Karpas-422 (cell line): ENCODE measurements at places on chromosomes 3 and 15. TPM values are rescaled to one million over a fixed set of nuclear protein-coding genes. Genes with fewer than 3 reads are reported as not detected.
A peak's percentile ranks its signal among the peaks of the same experiment; 100 is the strongest.

GRCh38 chr15:52328680-52329079, 33.1 kb upstream of the MYO5C start:
- DNase-seq, result no peak
- no peak overlapping the region for H3K4me3 ChIP-seq
- H3K27ac ChIP-seq, result no peak overlapping the region
- H3K36me3 ChIP-seq, result no peaks in the 10 kb centered on the region; the same call in 1 of the 2 replicates

DNA sequence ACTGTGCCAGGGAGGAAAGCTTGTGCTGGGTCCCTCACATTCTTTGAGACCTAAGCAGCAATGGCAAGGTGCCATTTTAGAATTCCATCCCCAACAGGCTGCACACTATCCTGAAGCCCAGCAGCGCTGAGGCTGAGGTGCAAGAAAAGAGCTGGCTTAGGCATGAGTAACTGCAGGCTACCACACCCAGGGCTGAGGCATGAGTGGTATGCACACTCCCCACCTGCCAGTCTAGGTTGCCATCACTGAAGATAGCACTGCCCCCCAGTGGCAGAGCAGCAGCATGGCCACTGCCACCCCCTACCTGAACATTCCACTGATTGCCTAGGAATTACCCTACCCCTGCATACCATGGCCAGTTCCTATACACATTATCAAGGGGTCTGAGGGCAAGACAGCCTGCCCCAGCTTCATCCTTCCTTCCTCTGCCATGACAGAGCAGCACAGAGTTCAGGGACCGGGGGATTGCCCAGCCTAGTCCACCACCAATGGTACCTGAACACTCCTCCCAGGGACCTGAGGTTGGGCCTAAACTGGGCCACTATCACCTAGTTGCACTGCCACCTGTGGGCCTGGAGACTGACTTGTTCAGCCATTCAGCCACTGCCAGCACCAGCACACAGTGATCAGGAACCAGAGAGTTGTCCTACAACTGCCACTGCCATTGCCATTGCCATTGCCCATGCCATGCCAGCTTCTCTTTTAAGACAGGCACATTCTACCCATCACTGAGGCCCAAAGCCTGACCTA, 129.8 kb downstream of the SATB1 start:
- no peaks in the 10 kb centered on the region for H3K36me3 ChIP-seq
- H3K27me3 ChIP-seq, result no peaks in the 10 kb centered on the region
- H3K4me3 ChIP-seq, result no peak overlapping the region
- H3K4me1 ChIP-seq, result no peaks in the 10 kb centered on the region

GRCh38 chr3:23002151-23002550, 201.0 kb upstream of the UBE2E2 start:
- no peak overlapping the region for H3K4me3 ChIP-seq
- DNase-seq, result no peak
- H3K27me3 ChIP-seq, result no peaks in the 10 kb centered on the region
- H3K27ac ChIP-seq, result no peak overlapping the region
- H3K4me1 ChIP-seq, result no peaks in the 10 kb centered on the region

- H3K36me3 ChIP-seq, result peaks cover 5% of the 10 kb centered on the region; the same call in 1 of the 2 replicates
- H3K4me3 ChIP-seq, result no peak overlapping the region
- peaks cover 9% of the 10 kb centered on the region for H3K4me1 ChIP-seq
- H3K27me3 ChIP-seq, result no peaks in the 10 kb centered on the region
- H3K27ac ChIP-seq, result no peak overlapping the region
- no peak for DNase-seq
Observed at GRCh38 chr3:63942528-63942927, 30.3 kb upstream of the SCAANT1 start.

DNA sequence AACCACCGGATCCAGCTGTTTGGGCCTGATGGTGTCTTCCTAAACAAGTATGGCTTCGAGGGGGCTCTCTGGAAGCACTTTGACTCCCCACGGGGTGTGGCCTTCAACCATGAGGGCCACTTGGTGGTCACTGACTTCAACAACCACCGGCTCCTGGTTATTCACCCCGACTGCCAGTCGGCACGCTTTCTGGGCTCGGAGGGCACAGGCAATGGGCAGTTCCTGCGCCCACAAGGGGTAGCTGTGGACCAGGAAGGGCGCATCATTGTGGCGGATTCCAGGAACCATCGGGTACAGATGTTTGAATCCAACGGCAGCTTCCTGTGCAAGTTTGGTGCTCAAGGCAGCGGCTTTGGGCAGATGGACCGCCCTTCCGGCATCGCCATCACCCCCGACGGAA, 60.1 kb upstream of the CCR4 start:
- DNase-seq, result no peak
- no peak overlapping the region for H3K27ac ChIP-seq
- H3K4me1 ChIP-seq, result no peaks in the 10 kb centered on the region
- H3K27me3 ChIP-seq, result no peaks in the 10 kb centered on the region

- DNase-seq, result peak; percentile 44
- H3K36me3 ChIP-seq, result no peaks in the 10 kb centered on the region
- H3K4me3 ChIP-seq, result no peak overlapping the region
- H3K4me1 ChIP-seq, result no peaks in the 10 kb centered on the region
Observed at GRCh38 chr15:83092309-83092976, 15.0 kb upstream of the TM6SF1 start.

DNA sequence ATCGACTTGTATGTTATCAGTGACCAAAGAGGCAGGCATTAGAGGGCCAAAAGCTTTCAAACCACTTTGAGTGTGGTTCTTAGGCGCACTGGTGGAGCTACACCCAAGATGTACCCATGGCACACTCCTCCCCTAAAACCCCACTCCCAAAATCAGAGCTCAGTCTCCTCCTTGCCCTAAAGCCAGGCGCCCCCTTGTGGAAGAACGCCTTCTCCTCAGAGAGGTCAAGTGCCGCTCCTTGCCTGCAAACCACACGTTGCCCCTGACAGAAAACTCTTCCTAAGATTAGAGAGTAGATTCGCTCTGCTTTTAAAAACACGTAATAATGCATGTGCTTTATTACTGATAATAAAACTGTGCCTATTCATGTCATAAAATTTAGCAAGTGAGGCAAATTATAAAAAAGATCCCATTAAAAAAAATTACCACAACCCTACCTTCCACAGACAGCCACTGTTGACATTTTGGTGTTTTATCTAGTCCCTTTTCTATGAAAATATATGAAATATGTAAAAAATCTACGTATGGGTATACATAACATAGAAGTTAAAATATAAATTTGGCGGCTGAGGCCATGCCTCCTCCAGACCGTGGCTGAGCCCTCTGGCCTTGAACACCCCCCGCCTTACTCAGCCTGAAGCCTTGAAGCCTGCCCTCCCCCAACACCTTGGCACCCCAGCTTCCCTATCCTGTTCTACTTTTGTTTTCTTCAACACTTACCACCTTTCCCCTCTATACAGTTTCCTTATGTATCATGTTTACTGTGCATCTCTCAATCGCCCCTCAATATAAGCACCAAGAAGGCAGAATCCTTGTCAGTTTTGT, 33.5 kb downstream of the BCL2L10 start:
- no peak overlapping the region for H3K4me3 ChIP-seq
- no peaks in the 10 kb centered on the region for H3K36me3 ChIP-seq
- H3K4me1 ChIP-seq, result no peaks in the 10 kb centered on the region
- peak; percentile 93 for DNase-seq
- H3K27me3 ChIP-seq, result no peaks in the 10 kb centered on the region

- no peak overlapping the region for H3K27ac ChIP-seq
- H3K27me3 ChIP-seq, result no peaks in the 10 kb centered on the region
- H3K4me3 ChIP-seq, result no peak overlapping the region
- H3K4me1 ChIP-seq, result no peaks in the 10 kb centered on the region
Observed at GRCh38 chr15:71272932-71273331, 157.7 kb downstream of the THSD4 start.

- H3K36me3 ChIP-seq, result no peaks in the 10 kb centered on the region
- H3K4me3 ChIP-seq, result no peak overlapping the region
- no peak overlapping the region for H3K27ac ChIP-seq
- DNase-seq, result no peak
- no peaks in the 10 kb centered on the region for H3K27me3 ChIP-seq
Observed at GRCh38 chr15:39139431-39140059, 441.3 kb upstream of the THBS1 start.

- no peak for DNase-seq
- no peaks in the 10 kb centered on the region for H3K27me3 ChIP-seq
- H3K36me3 ChIP-seq, result no peaks in the 10 kb centered on the region
- no peaks in the 10 kb centered on the region for H3K4me1 ChIP-seq
- H3K27ac ChIP-seq, result no peak overlapping the region
- no peak overlapping the region for H3K4me3 ChIP-seq
Observed at GRCh38 chr3:25288413-25288812, 139.7 kb upstream of the RARB start.

GRCh38 chr3:45145681-45146614, at the start of gene CDCP1:
Gene CDCP1, minus strand, starts transcription at chr3:45146378. Its CDS starts 91 bp downstream, at chr3:45146287.
- peak; percentile 23 for DNase-seq
- no peak within 1 kb of the TSS for H3K27ac ChIP-seq
- no peaks in the 10 kb centered on the region for H3K4me1 ChIP-seq
- H3K4me3 ChIP-seq, result no peak within 1 kb of the TSS
- H3K27me3 ChIP-seq, result no peaks in the 10 kb centered on the region

DNA sequence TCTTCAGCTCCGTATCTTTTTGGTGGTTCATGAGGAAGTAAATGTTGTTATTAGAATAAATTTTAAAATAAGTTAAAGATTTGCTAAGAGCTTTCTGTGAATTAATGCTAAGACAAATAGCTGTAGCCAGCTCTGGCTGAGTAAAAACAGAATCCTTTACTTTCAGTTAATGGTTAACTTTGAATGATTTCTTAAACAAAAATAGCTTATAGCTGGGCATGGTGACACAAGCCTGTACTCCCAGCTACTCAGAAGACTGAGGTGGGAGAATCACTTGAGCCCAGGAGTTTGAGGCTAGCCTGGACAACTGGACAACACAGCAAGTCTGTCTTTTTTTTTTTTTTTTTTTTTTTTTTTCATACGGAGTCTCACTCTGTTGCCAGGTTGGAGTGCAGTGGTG, 25.0 kb downstream of the TCAIM start:
- H3K4me1 ChIP-seq, result no peaks in the 10 kb centered on the region
- DNase-seq, result no peak
- H3K27ac ChIP-seq, result no peak overlapping the region
- no peaks in the 10 kb centered on the region for H3K27me3 ChIP-seq
- no peak overlapping the region for H3K4me3 ChIP-seq

DNA sequence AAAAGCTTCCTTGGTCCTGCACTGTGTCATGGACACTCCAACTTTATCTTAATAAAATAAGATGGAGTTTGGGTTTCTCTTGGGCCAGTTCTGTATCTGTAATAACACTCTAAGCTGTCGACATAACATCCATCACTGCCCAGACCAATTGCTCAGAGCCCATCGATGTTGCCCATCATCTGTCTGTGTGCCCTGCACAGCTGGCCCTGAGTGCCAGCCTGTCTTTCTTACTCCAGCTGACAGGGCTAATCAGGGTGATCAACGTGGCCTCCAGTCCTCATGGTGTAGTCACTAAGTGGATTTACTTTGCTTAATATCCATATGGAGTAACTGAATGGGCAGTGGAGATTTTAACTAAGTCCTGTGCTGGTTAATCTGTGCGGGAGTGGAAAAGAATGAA, 419.8 kb upstream of the TPM1 start:
- H3K4me3 ChIP-seq, result no peak overlapping the region
- H3K27ac ChIP-seq, result no peak overlapping the region
- DNase-seq, result no peak

GRCh38 chr15:68650901-68651709, 72.3 kb downstream of the CORO2B start:
- peak; percentile 91 for DNase-seq
- H3K27ac ChIP-seq, result no peak overlapping the region
- H3K4me1 ChIP-seq, result peaks cover 13% of the 10 kb centered on the region
- no peaks in the 10 kb centered on the region for H3K36me3 ChIP-seq
- H3K4me3 ChIP-seq, result no peak overlapping the region
- no peaks in the 10 kb centered on the region for H3K27me3 ChIP-seq

DNA sequence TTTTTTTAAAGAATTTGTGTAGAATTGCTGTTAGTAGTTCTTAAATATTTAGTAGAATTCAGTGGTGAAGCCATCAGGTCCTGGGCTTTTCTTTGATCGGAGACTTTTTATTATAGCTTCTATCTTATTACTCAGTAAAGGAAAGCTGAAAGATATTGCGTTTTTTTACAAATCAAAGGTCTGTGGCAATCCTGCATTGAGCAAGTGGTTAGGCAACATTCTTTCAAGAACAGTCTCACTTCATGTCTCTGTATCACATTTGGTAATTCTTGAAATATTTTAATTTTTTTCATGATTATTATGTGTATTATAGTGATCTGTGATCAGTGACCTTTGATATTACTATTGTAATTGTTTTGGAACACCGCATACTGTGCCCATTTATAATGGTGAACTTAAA, 140.8 kb downstream of the UNC13C start:
- no peaks in the 10 kb centered on the region for H3K36me3 ChIP-seq
- no peaks in the 10 kb centered on the region for H3K27me3 ChIP-seq
- H3K4me1 ChIP-seq, result no peaks in the 10 kb centered on the region

DNA sequence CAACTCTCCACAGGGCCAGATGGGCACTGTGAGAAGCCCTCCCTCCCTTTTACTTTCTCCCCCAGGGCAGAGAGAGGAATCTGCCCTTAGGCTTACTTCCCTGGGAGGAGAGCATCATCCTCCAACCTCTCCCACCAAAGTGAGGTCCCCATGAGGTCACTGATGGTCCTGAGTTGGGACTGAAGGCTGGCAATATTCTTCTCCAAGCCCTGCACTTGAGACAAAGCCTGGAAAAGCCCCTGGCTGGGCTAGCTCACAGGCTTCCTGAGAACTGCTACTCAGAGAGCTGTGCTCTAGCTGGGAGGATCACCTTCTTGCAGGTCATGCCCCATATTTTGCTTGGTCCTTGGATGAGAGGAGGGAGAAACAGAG, 110.0 kb upstream of the MEF2A start:
- no peak for DNase-seq
- H3K4me1 ChIP-seq, result peaks cover 10% of the 10 kb centered on the region
- no peak overlapping the region for H3K4me3 ChIP-seq
- no peaks in the 10 kb centered on the region for H3K36me3 ChIP-seq
- no peaks in the 10 kb centered on the region for H3K27me3 ChIP-seq

GRCh38 chr3:138408751-138409570, 25.5 kb upstream of the ESYT3 start:
- H3K27me3 ChIP-seq, result no peaks in the 10 kb centered on the region
- DNase-seq, result peak; percentile 37
- H3K36me3 ChIP-seq, result no peaks in the 10 kb centered on the region
- H3K4me1 ChIP-seq, result no peaks in the 10 kb centered on the region
- H3K27ac ChIP-seq, result no peak overlapping the region

The SLC38A3 gene
- not detected in 2 replicates for total RNA-seq

The BOC gene
- 0.04 and 0.47 TPM in 2 replicates for total RNA-seq

The TRAIP gene
- total RNA-seq, result 5.9 and 9.2 TPM in 2 replicates

The TPRG1 gene
- 2.5 TPM in 1 of 2 replicates, not detected in the other for total RNA-seq

The GOLGA8J gene
- not detected in 2 replicates for total RNA-seq

The REC114 gene
- total RNA-seq, result not detected in 2 replicates

The SPINK8 gene
- not detected in 2 replicates for total RNA-seq

The GABRG3 gene
- total RNA-seq, result not detected in 2 replicates

The COL6A6 gene
- total RNA-seq, result not detected in 2 replicates

The TMEM266 gene
- total RNA-seq, result not detected in 2 replicates

The CYB561D2 gene
- total RNA-seq, result 32.5 and 35.0 TPM in 2 replicates

The ATP13A5 gene
- total RNA-seq, result not detected in 2 replicates

The ACVR2B gene
- total RNA-seq, result 2.4 and 3.5 TPM in 2 replicates

The SHF gene
- total RNA-seq, result 10.9 and 35.4 TPM in 2 replicates
